NCI-H187 (cell line): ENCODE measurements at places on chromosomes 6 and 20.

DNA sequence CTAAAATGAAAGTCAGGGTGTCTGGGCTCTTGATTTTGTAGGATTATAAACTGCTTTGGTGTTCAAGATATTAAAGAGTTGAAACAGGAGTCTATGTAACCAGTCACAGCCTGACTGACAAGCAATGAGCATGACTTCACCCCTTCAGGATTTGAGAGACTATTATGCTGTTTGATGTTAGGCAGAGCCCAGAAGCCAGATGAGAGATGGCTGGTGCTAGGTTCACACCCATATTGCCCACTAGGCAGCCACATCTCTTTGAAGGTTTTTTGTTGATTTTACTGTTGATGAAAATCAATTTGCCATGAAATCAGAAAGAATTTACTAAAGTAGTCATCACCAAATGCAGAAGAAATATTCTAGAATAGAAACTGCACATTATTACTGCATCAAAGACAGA, 243.6 kb downstream of the KHDRBS2 start:
- no peak for DNase-seq

GRCh38 chr20:31806564-31807355, 12.4 kb upstream of the MYLK2 start:
- DNase-seq = no peak

DNA sequence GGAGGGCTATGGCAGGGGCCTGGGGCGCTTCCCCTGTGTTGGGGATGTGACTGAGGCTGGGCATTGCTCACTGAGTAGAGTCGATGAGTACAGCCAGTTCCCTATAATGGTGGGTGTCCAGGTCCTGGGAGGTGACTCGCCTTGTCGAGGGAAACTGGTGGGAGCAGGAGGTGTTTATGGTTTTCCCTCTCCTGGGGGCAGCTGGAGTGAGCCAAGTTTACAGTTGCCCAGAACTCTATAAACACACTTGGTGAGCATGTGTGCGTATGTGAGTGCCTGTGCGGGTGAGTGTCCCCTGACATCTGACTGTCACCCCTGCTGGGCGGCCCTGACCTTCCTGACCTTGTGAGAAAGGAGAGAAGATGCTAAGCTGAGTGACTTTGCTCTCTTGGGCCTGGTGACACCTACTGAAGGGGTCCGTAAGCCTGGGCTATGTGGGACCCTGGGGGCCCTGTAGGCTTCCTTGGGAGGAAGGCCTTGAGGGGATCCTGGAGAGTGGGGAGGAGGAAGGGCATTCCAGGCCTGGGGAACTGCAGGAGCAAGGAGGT, 65.9 kb downstream of the VEGFA start:
- DNase-seq = no peak

- DNase-seq = no peak
These were observed 279.7 kb downstream of the LAMA2 start for GRCh38 chr6:129162605-129163004.

- DNase-seq = no peak
These were observed 47.2 kb downstream of the VEGFA start for GRCh38 chr6:43817192-43817591.

DNA sequence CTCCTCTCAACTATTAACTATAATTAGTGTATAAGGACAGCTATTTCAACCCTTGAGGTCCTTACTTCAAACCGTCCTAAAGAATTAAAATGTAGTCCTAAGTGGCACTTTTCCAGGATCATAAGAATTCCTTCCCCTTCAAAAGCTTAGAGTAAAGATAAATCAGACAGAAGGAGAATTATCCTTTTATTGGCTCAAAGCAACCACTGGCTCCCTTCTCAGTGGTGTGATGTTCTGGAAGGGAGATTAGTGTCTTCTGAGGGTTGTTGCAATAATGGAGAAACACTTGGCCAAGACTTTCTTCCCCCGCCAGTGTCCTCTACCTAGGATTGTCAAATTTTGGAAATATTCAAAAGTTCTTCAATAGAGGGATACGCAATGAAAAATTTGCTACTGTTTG, 89.1 kb upstream of the PLEKHG1 start:
- no peak for DNase-seq

GRCh38 chr20:46767127-46767761, 57.8 kb downstream of the SLC2A10 start:
- peak; percentile 18 for DNase-seq

GRCh38 chr20:34915131-34915530, 38.7 kb downstream of the ACSS2 start:
- DNase-seq = no peak

- no peak for DNase-seq
These were observed 218.2 kb upstream of the SNX9 start for GRCh38 chr6:157604816-157605215.

DNA sequence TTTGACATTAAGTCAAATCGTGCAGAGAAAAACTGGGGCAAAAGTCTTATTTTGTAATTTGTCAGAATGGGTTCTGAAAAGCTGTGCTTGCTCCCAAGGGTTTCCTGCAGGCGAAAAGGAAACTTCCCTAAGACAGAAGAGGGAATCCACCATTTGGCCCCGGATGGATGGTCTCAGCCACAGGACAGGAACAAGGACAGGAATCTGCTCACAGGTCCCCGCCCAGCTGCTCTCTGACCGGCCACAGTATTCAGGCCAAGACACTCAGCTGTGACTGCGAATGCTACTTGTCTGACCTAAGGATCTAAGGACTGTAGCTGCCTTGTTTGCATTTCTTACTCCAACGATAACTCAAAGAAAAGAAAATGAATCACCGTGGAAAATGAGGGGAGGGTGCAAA, 197.0 kb downstream of the BMP7 start:
- no peak for DNase-seq

- DNase-seq = no peak
These were observed 784.9 kb downstream of the TENT5A start for GRCh38 chr6:80967609-80968008.

DNA sequence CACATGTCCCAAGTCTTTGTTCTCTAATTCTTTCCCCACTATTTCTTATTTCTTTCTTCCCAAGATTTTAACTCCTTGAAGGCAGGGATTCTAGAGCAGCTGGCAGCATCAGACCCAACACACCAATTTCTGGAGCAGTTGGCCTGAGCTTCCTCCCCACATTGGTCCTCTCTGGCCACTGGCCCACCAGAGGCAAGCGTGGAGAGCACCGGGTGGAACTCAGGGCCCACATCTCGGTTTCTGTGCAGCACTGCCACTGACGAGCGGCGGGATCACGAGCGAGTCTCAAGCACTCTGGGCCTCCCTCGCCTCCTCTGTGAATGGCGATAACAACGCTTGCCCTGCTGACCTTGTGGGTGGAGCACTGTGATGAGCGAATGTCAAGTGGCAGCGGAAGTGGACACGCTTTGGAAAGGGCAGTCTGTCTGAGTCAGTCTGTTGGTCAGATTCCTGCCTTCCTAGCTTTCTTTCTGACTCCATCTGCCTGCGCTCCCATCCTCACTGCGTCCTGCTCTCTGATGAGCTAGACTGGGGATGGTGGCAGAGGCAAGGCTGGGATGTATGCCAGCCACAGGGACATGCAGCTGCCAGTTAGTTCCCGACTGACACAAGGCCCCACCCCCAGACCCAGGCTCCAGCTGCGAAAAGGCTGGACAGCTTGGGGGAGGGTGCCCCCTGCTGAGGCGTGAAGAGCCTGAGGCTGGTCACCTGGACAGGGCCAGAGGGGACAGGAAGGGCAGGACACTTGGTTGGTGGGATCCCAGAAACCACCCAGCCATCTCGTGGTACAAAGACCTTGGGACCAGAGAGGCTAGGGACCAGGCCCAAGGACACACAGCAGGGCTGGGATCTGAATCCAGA, 4.5 kb upstream of the SPDEF start:
- no peak for DNase-seq

DNA sequence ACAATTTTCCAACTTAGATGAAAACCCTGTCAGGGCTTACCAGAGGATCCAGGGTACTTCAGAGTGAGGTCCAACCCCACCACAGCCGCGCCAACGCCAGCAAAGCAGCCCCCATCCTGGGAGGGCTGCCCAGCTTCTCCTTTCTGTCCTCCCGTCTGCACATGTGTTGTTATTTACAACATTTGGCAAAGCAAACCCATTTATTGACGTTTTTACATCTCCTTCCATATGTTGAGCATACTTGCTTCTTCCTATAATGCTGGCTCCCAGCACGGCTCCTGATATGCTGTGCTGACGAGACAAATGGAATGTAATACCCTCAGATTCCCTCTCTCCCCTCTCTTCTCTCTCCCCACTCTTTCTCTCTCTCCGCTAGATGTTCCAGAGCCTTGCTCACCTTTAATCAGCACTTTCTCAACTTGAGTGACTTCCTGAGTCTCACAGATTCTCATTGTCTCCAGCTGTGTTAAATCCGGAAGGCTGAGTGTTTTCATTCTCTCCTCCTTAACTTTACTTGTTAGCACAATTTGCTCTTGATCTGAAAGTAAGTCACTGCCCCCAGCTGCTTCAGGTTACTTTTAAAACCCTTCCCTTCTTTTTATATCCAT, 22.7 kb downstream of the RCAN2 start:
- no peak for DNase-seq

DNA sequence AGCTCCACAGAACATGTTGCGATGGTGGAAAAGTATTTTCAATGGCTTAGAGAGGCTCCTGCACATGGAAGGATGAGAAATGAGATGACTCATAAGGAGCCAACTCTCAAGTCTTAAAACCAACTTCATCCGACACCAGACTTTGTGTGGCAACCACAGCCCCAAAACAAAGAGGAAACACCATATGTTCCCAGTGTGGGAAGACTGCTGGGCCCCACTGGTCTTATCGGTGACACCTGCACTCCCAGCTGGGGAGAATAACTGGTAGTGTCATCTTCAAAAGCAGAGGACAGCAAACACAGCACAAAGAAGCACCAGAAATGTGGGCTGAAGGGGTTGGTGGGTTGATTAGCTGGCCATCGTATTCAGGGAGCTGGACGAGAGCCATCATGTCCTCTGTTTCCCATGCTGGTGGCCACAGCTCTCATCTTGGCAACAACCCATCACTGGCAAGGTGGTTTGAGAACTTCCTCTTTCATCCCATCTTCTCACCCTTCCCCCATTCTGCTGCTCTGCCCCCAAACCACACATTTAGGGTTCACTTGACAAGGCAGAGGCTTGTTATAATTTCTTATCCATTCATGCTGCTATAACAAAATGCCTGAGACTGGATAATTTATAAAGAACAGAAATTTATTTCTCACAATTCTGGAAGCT, 46.0 kb upstream of the TASP1 start:
- no peak for DNase-seq

GRCh38 chr20:58088105-58088504, 140.3 kb downstream of the ANKRD60 start:
- DNase-seq = no peak

GRCh38 chr6:124423621-124424020, 538.6 kb upstream of the RNF217 start:
- DNase-seq = no peak

DNA sequence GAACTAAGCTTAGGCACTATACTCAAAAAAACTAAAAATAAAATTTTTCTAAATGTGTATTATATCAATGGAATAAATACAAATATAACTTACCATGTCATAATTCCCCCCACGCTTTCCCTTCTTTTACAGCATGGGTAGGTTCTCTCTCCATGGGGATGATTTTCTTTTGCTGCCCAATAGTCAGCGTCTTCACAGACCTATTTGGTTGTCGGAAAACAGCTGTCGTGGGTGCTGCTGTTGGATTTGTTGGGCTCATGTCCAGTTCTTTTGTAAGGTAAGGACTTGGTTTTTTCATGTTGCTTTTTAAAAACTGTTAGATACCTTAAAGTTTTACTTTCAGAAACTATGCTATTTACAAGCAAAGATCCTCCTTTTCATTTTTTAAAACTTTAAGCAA, 85.3 kb downstream of the SLC16A10 start:
- DNase-seq = no peak

- no peak for DNase-seq
These were observed 56.5 kb downstream of the ARMC2 start for GRCh38 chr6:108904741-108905140.

GRCh38 chr6:28737750-28738395, 185.9 kb downstream of the TRIM27 start:
- no peak for DNase-seq

DNA sequence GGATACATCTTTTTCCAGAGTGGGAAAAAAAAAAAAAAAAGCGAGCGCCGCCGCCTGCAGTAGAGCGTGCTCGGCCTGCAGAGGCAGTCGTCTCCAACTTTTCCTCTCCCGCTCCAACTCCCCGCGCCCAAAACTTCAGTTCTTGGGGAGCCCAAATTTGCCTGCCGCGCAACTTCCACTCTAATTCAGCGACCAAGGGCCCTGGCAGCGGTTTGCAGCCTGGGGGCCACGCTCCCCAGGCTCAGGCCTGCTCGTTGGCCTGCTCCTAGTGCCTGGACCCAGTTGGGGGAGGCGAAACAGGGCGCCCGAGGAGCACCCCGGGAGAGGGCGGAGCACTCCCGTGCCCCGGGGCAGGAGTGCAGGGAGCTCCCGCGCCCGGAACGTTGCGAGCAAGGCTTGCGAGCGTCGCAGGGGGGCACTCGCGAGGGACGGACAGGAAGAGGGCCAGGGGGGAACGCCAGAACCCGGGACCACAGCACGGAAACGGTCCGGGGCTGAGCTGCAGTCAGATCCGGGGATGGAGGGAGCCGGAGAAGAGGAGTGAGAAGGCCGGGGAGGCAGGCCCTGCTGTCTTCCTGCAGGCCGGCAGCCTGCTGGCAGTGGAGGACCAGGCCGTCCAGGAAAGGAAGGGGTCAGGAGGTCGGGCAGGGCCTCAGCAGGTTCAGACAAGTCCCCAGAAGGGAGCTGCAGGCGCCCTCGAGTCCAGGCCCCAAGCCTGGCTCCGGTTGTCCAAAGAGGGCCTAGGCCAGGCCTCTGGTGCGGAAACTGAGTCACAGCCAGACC, at the start of gene STX16:
Gene STX16 (plus strand): TSS at position 508 of the 783 bp plus-strand sequence. CDS start 724 bp downstream, outside the sequence.
- peak; percentile 77 for DNase-seq

DNA sequence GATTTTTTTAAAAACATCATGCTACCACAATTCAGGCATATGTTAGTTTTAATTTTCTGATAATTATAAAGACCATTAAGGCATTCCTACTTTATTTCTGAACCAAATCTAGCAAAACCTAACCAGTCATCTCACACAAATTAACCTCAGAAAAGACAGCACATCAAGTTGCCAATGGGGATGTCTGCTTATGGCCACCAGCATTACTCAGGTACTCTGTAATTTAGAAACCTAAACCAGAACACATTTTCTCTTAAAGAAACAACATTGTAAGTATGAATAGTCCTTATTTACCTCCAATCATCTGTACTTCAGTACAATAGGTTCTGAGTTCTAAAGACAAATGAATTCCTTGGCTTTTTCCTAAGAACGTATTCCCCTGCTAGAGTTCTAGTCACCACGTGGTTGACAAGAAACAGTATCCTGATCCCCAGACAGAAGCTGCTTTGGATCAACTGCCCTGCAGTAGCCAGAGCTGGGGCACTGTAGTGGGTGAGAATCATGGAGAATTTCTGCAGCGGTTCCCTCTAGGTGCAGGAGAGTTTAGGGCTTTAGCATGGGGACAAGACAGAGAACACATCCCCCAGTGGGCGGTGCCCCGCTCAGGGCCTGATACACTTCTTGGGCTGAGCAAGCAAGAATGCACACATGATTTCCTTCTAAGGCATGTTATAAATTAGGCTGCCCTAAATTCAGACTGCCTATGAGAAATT, 15.4 kb downstream of the GCLC start:
- DNase-seq = no peak
